ENCODE measurements at places on chromosomes 7 and 10.
A peak's percentile ranks its signal among the peaks of the same experiment; 100 is the strongest.

DNA sequence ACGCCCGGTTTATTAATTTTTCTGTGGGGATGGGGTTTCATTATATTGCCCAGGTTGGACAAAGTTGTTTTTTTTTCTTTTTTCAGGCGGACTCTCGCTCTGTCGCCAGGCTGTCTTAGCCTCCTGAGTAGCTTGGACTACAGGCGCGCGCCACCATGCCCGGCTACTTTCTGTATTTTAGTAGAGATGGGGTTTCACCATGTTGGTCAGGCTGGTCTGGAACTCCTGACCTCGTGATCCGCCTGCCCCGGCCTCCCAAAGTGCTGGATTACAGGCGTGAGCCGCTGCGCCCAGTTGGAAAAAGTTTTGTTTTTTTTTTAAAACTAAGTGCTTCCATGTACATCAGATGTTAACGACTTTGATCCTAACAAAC lies 542 bp upstream of the ZNF394 start:
- no peak for DNase-seq

GRCh38 chr10:106938513-106938912 lies 226.0 kb downstream of the SORCS1 start:
- no peak for DNase-seq

DNA sequence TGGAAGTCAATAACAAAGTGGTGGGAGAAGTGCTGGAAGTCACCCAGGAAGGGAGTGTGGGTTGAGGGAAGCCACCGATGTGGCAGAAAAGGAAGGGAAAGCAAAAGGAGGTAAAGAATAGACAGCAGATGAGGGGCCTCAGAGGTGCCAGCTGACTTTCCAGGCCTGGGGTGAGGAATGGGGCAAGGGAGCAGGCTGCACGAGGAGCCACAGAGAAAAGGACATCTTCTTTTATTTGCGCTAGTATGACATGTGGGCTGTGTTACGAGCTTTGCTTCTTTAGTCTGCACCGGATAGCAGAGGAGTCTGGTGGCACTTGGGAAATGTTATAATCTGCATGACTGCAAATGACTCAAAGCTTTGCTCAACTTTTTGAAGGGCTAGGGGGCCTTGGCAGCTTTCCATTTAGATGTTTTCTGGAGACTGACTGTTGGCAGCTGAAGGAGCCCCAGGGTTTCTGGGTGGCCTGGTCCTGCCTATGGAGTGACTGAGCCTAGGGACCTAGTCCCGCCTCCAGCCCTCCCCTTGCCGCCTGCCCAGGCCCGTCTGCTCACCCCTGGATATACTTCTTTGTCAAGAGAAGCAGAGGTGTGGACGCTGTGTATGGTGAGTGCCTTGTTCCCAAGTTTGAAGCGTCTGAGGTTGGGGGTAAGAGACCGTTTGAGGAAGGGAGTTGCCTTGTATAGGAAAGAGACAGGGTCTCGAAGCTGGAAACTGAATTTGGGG lies 5.1 kb downstream of the PRXL2A start:
- no peak for DNase-seq

- peak; percentile 54 for DNase-seq
Observed at GRCh38 chr10:97553575-97554031, 19.0 kb upstream of the ANKRD2 start.

DNA sequence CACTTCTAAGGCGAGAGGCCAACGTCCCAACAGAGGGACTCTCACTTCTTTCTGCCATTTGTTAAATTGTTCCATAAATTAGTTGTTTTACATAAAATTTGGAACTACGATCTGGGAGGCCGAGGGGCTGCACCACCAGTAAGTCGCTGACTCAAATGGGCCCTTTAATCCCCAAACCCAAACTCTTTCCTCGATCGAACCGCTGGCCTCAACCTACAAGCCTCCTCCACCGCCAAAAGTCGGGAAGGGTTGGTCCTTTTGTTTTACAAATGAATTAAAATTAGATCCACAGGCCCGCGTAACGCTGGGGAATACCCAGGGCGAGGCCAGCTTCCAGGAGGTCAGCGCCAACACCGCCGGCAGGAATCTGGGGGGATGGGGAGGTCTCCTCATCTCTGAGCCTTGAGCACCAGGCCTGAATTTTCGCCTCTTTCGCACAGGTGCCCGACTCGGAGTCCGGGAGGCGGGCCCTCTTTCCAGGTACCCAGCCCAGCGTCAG lies 1.2 kb upstream of the FOXI2 start:
- no peak for DNase-seq

GRCh38 chr10:102245082-102245931 lies at the start of gene GBF1:
GBF1 (plus strand) TSS chr10:102245532; CDS start chr10:102258939, 13,407 bp downstream.
- DNase-seq: peak; percentile 73

- no peak for DNase-seq
Observed at GRCh38 chr10:122047560-122047959, 58.6 kb downstream of the TACC2 start.

GRCh38 chr7:134058980-134059379 lies 68.2 kb upstream of the LRGUK start:
- no peak for DNase-seq

DNA sequence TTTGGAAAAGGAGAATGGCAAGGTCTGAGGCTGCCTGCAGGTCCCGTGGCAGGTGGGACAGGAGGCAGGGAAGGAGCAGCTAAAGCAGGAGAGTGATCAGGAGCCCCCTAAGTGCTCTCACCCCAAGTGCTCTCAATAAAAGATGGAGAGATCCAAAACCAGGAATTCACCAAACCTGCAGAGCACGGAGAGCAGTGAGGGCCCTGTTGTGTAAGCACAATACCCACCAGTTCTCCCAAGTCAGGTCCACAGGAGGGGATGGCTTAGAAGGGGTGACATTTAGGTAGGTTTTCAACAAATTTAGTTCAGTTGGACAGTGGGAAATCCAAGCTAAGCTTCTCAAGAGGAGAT lies 40.8 kb downstream of the GNA12 start:
- no peak for DNase-seq

- no peak for DNase-seq
Observed at GRCh38 chr7:104818961-104819880, 194.8 kb upstream of the KMT2E start.

GRCh38 chr10:113780681-113781250 lies 29.3 kb downstream of the PLEKHS1 start:
- no peak for DNase-seq

DNA sequence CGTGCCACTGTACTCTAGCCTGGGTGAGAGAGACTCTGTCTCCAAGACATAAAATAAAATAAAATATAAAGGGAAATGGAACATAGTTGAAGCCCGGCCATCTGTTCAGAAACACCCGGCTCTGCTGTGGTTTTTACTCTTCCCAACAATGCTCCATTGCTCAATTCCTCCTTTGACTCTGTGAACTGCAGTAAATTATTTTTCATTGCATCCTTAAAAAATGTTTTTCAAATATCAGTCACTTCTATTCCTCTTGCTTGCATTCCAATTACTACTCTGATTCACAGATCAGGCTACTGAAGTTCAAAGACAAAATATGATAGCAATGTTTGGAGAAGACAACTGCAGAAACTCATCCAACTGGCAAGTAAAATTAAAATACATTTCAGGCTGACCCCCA lies 983.0 kb downstream of the SORCS1 start:
- DNase-seq: no peak

GRCh38 chr10:71779641-71780040 lies 6.3 kb upstream of the VSIR start:
- no peak for DNase-seq

GRCh38 chr7:151658778-151659177 lies 139.1 kb upstream of the RHEB start:
- DNase-seq: no peak

DNA sequence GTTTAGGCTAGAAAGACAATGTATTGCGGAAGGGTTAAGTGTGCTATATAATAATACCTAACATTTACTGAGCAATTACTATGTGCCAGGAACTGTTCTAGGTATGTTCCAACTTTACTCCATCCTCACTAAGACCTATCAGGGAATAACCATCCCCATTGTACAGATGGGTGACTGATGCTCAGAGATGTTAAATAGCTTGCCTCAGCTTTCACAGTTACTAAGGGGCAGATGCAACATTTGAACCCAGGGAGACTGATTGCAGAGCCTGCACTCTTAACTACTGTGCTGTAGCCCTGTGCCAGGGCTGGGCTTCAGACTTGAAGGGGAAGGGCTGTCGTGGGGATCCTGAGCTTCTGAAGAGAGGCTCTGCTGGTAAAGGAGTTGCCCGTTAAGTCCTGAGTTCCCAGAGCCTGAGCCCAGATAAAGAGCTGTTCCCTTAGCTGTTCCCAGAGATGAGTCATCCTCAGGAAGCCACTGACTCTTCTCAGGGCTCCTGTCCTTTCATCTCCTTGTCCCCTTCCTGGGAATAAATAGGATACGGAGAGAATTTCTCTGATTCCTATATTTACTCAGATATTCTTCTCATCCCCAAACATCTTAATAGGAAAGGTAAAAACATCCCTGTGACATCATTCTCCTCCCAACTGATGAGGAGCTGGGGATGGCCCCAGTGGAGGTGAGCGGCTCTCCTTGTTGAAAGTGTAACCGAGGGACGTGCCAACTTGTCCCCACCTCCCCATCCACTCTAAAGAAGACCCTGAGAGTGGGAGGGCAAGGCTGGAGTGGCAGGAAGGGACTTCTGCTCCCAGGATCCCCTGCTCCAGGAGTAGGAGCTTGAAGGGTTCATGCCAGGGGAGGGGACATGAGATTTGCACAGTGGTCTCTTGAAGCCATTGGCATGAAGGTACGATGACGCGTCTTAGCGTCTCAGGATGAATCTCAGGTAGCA lies 28.0 kb upstream of the HABP2 start:
- DNase-seq: no peak

- DNase-seq: no peak
Observed at GRCh38 chr10:71812913-71813590, 38.0 kb downstream of the PSAP start.

- peak; percentile 45 for DNase-seq
Observed at GRCh38 chr7:105806592-105807447, 69.6 kb downstream of the ATXN7L1 start.

- no peak for DNase-seq
Observed at GRCh38 chr7:139387594-139387993, 27.9 kb downstream of the LUC7L2 start.

- DNase-seq: peak; percentile 2
Observed at GRCh38 chr7:1368682-1369571, 90.3 kb downstream of the MICALL2 start.

- DNase-seq: no peak
Observed at GRCh38 chr7:74343281-74344131, 54.3 kb downstream of the CLIP2 start.

DNA sequence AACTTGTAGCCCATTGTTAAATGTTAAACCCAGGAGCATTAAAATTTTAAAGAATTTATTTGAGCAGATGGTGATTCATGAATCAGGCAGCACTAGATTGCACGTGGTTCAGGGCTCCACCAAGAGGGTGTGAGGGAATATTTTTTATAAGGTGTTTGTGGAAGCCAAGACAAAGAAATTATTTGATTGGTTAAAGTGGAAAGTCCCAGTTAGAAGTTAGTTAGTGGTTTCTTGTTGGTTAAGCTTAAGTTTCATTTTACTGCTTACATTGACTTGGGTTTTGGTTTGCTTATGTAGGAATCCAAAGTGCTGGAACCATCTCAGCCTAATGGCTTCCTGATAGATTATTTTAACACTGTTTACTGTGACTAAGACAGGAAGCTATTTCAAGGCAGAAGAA lies 906.2 kb downstream of the LRMDA start:
- DNase-seq: no peak

DNA sequence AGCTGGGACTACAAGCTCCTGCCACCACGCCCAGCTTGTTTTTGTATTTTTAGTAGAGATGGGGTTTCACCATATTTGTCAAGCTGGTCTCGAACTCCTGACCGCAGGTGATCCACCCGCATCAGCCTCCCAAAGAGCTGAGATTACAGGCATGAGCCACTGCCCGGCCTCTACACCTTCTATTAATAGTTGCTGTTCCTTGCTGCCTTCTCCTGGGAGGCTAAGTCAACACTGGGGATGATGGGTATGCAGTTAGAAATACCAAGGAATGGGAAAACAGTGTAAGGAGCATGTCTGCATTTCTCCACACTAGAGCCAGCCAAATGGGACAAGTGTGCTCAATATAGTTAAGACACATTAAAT lies 97.3 kb upstream of the PDLIM1 start:
- DNase-seq: no peak

DNA sequence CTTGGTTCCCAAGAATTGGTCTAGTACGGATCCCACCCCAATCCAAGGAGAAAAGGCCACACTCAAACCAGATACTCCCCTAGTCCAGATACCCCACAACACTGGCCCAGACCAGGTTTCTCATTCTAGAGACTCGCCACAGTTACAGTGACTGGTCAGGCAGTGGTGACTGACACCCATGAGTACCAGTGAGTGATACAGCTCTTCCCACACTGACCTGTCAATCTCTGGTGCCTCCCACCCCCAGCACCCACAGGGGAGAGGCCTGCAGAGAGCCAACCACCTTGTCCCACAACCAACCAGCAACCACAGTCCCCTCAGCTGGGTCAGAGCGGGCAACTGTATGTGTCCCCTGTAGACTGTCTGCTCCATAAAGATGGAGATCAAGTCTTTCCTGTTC lies 152.8 kb downstream of the NEURL1 start:
- DNase-seq: no peak

GRCh38 chr10:116097239-116097784 lies 175.7 kb downstream of the GFRA1 start:
- no peak for DNase-seq

DNA sequence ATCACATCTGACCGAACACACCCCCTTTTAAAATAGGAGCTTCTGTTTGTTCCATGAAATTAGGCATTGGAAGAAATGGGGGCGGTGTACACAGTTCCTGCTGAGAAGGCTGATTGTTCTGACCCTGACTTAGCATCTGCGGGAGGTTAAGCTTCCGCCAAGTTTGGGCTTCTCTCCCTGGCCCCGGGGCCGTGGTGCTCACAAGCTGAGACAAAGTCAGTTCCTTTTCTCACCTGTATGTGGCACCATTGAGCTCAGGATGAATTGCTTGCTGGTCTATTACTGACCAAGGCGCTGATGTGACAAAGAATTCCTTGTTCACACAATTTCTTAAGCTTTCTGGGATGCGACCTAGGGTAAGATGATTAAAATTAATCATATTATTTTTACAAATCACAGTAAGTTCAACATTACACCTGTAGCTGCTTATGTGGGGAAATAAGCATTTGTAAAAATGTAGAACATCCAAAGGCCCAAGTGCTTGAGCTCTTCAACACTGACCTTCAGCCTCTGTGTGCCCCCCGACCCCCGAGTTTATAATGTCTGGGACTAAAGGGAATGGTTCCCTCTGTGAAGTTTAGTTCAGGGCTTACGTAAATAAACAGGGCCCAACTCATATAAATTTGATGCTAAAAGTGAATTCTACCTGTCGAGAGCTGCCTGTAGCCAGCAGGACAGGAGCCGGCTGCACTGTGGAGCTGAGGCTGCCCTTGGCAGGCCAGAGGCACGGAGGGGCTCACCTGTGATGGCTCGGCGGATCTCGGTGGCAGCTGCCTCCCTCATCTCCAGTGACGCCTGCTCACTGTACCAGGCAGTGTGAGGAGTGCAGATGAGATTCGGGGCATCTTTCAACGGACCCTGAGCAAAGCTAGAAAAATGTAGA lies 50.8 kb downstream of the ZRANB1 start:
- DNase-seq: no peak
